Pons (tissue), 1 donor: ENCODE measurements at places on chromosomes 4 and X.

GRCh38 chrX:152245213-152245612 lies 106.8 kb upstream of the MAGEA10 start:
- DNase-seq = no peak

GRCh38 chr4:66266035-66266434 lies 595.7 kb upstream of the EPHA5 start:
- DNase-seq = no peak

- no peak for DNase-seq
Observed at GRCh38 chr4:18578307-18578706, 556.8 kb upstream of the LCORL start.

DNA sequence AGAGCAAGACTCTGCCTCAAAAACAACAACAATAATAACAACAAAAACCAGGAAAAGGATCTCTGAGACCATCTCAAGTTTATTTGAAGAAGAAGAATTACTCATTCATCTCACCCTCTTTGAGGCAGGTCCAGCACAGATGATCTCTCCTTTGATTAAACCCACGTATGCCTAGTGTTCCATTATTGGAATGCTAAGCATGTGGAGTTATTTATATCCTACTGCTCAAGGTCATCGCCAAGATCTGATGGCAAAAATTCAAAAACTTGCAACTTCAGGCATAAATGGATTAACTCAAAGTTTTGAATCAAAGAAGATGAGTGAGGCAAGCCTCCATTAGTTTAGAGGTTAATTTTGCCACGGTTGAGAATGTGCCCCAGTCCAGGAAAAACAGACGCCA lies 184.2 kb downstream of the DHRSX start:
- no peak for DNase-seq

DNA sequence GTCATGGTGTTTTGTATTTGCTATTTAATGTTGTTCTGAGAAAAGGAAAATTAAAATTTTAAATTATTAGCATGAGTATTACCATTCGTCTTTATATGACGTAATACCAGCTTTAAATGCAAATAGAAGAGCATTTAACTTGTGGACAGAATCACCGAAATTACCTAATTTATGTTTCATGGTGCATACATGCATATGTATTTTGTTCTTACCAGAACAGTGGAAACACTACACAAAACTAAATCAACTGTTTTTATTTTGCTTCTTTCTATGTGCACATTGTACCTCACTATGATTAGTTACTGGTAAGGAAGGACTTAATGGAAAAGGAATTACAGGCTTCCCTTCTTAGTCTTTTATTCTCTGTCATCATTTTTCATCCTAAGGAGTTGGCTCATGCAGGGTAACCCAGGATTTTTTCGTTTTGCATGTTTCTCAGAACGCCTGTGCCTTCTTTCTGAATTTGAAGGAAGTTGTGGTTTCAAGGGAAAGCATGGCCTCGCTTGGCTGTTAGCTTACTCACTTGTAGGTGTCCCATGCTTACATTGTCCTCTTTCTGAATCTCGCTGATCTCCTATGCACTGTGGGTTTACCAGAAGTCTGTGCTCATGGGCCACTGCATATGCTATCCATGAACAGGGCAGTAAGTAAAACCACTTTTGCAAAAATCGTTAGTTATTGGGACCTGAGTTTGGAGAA lies 300.0 kb upstream of the PUDP start:
- DNase-seq = no peak

- no peak for DNase-seq
Observed at GRCh38 chrX:125444659-125445058, 125.0 kb downstream of the TEX13C start.

DNA sequence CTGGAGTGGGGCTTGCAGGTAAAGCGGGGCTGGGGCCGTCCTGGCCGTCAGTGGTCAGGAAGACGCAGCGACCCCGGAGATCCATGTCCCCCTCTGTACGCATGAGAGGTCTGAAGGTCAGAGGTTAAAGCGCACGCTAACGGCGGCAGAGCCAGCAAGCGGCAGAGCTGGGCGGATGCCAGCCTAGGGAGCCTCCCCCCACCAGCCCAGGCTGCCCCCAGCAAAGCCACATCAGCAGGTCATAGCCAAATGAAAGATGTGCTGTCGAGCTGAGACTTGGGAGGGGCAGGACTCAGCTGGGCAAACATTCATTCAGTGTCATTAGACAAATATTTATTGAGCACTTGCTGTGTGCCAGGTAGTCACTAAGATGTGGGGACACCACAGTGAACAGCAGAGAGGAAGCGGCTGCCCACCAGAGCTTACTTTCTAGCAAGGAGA lies 593 bp upstream of the JAKMIP1 start:
- no peak for DNase-seq

DNA sequence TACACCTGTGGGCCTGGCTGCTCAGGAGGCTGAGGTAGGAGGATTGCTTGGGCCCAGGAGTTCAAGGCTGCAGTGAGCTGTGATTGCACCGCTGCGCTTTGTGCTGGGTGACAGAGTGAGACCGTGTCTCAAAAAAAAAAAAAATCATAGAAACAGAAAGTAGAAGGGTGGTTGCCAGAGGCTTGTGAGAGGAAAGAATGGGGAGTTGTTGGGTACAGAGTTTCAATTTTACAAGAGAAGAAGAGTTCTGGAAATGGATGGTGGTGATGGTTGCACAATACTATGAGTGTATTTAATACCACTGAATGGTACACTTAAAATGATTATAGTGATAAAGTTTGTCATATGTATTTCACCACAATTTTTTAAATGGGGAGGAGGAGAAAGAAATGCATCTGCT lies 10.2 kb upstream of the GLOD5 start:
- DNase-seq = no peak
